ENCODE measurements at places on chromosomes 5 and 9.

- no peak for DNase-seq
Observed at GRCh38 chr9:71928806-71929205, 17.4 kb downstream of the C9orf85 start.

DNA sequence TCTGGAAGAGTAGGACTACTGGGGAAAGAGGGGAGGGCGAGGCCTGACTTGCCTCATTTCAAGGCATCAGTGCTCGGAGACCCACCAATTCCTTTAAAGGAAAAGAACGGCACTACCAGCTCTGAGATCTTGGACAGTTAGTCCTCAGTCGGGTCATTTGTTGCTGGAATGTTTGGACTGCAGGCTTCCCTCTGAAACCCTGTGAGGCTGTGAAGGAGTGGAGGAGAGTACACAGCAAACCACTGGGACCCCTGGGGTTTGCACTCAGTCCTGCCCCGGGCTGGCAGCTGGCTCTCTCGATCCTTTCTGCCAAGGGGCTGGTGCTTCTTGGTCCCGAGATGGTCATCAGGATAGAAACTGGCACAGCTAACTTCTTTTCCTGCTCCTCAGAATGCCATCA, 194.5 kb downstream of the TRIO start:
- no peak for DNase-seq

GRCh38 chr5:123517476-123517875, 5.5 kb downstream of the CSNK1G3 start:
- no peak for DNase-seq

- DNase-seq: no peak
Observed at GRCh38 chr9:35937227-35937626, 20.7 kb downstream of the OR2S2 start.

DNA sequence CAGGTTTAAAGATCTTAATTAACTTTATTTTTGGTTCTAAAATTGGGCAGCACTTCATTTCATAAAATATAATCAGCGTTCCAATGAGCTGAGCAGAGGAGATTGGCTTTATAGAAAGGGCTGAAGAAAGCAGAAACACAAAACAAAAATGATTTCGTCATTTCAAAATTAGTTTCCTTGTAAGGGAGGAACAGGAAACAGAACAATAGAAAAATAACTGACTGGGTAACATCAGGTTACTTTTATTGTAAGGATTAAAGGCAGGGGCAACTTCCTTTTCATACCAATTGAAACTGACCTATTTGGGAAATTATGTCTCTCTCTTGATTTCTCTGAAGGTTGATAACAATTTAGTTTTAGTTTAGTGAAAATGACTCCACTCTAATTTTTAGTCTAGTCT, 157.1 kb downstream of the ATP10B start:
- DNase-seq: no peak

DNA sequence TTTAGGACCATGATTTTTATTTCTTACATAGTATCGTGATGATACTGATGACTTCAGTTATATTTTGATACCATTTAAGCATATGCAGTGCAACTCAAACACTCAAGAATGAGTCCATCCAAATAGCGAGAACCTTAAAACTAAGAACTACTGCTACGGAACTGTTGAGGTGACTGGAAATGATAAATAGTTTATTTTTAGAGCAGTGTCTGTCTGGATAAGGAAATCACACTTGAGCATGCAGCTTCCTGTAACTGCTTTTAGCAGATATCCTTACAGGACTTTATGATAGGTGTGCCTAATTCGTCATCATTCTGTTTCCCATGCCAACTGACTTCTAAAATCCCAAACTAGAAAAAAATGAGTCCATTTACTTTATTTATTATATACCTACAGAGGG, 85.5 kb downstream of the ADGRV1 start:
- no peak for DNase-seq

- peak; percentile 17 for DNase-seq
Observed at GRCh38 chr5:179825655-179826182, 5.0 kb downstream of the SQSTM1 start.

- no peak for DNase-seq
Observed at GRCh38 chr9:2817999-2818803, 25.7 kb downstream of the PUM3 start.

DNA sequence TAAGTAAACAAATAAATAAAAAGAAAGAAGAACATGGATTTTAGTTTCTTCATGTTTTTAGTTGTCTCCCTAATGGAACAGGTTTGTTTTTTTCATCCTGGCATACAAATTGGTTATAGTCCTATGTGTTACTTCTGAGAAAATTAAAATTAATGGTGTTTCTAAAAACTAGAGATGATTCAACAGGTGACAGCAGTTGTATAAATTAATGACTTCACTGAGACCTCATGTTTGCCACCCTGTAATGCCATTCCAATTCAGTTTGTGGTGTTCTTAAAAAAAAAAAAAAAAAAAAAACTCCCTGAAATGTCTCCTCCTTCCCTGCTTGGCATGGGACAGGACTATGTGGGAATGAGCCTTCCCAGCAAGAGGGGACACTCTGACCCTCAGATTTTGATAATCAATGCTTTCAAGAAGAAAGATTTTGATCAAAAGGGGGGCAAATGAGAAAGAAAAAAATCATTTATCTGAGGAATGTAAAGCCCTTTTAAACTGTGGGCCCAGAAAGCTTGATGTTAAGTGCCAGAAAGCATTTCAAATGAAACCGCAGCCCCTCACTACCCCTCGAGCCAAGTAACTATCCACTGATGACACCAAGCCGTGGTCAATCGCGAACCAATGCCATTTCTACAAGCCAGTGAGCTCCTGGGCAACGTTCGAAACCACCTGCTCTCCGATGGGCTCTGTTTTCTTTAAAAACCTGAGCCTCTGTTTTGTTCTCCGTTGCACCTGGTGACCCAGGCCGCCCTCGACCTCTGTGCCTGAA, 941 bp downstream of the EXD3 start:
- DNase-seq: no peak

GRCh38 chr5:169909945-169910344, 70.3 kb downstream of the INSYN2B start:
- peak; percentile 48 for DNase-seq

- DNase-seq: peak; percentile 69
Observed at GRCh38 chr5:1050423-1051365, 42.1 kb downstream of the NKD2 start.

GRCh38 chr5:107949688-107950341, 279.1 kb upstream of the EFNA5 start:
- no peak for DNase-seq

GRCh38 chr5:122371511-122372151, 59.6 kb downstream of the SNCAIP start:
- DNase-seq: no peak

DNA sequence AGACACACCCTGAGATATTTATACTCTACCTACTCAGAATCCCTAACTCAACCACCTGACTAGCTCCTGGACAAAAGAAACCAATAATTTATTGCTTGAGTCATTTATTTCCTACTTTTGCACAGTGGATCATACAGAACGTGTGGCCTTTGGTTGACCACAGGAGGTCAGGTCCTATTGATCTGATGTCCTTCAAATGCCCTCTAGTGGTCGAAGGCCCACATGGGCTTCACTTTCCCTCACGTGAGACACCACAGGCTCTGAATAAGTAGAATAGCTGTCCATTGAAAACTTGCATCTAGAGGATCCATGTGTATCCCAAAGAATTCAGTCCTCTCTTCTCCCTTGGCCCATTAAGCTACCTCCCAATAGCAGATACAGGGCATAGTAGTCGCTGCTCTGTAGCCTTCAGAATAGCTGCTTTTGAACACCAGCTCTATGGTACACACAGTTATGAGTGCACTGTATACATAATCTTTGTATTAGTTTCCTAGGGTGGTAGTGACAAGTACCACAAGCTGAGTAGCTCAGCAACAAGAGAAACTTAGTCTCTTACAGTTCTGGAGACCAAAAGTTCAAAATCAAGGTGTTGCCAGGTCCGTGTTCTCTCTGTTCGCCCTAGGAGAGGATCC, 177.6 kb upstream of the SMARCA2 start:
- DNase-seq: peak; percentile 72

GRCh38 chr5:135342551-135342875, 56.5 kb downstream of the MACROH2A1 start:
- no peak for DNase-seq

DNA sequence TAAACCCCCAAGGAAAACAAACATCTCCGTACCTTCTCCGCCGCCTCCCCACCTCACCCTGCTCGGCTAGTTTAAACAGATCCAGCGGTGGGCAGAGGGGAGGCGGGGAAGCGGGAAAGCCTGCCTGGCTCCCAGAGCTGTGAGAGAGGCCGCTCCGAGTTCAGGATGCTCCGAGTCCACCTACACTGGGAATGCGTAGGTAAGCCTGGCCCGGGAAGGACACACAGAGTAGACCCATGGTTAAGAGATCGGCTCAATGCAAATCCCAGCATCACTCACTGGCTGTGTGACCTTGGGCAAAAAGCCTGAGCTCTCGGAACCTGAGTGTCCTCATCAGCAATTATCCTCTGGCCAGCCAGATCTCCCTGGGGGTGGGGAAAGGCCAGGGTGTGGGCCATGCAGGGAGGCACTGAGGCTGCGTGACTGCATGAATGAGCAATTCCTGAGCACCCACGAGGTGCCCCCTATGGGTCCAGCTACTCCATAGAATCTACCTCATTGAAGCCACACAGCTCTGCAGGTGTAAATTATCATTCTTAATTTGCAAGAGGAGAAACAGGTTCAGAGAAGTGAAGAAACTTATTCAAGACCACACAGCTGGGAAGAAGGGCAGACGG, 30.5 kb upstream of the LMX1B start:
- no peak for DNase-seq

GRCh38 chr9:20043461-20043860, 254.6 kb upstream of the SLC24A2 start:
- DNase-seq: no peak

GRCh38 chr9:83030391-83031107, 32.4 kb downstream of the RASEF start:
- no peak for DNase-seq

DNA sequence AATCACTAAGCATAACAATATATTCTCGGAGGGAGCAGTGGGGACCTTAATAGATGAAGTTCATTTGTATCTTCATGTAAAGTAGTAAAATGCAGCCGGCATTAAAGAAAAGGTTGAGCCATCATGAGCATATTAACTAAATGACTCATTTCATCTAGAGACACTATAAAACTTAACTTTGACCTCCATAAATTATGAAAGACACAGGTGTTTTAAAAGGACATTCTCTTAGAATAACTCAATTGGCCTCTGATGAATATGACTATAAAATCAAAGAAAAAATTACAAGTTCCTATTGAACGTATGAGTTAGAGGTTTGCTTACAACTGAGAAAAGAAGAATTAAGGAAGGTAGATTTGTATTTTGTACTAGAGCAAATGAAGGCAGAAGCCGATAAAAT, 220.3 kb downstream of the SEMA5A start:
- no peak for DNase-seq

DNA sequence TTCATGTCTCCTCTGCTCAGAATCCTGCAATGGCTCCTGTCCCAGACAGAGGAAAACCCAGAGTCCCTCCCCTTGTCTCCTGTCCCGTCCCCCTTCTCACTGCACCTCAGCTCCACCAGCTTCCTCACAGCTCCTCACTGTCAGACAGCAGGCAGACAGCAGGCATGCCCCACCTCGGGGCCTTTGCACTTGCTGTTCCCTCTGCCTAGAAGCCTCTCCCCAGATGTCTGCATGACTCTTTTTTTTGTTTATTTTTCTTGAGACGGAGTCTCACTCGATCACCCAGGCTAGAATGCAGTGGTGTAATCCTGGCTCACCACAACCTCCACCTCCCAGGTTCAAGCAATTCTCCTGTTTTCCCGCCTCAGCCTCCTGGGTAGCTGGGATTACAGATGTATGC, 8.8 kb upstream of the SLC6A7 start:
- no peak for DNase-seq

DNA sequence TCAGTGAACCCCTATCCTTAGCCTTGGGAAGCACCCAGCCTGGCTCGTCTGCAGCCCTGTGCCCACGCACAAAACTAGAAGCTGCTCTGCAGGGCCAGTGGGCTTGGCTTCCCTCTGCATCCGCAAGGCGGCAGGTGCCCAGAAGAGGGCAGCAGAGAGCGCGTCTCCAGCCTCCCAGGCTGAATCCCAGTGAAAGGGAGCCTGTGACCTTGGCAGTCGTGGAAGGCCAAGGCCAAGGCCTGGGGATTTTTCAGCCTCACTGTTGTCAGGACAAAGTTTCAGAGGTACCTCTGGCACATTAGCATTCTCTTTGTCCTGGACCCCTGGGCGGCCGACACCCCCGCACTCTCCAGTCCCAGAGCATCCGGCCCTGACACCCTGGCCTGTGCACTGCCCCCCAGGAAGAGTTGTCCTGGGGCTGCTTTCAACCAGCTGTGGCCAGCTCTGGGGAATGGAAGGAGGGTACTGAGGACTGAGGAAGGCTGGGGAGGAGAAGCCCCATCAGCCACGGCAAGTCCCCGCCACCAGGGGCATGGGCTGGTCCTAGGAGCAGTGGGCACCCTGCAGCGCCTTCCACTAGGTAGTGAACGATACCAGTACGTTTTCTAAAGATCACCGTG, 63.6 kb upstream of the IL17B start:
- DNase-seq: peak; percentile 59

- no peak for DNase-seq
Observed at GRCh38 chr9:90894986-90895687, 93.5 kb downstream of the SYK start.

GRCh38 chr5:43926923-43927322, 323.9 kb downstream of the NNT start:
- no peak for DNase-seq

GRCh38 chr5:133793756-133794465, 174.5 kb downstream of the C5orf15 start:
- DNase-seq: no peak

- no peak for DNase-seq
Observed at GRCh38 chr9:426976-427375, 212.3 kb downstream of the DOCK8 start.

- DNase-seq: no peak
Observed at GRCh38 chr5:111582451-111582850, 70.1 kb upstream of the STARD4 start.

DNA sequence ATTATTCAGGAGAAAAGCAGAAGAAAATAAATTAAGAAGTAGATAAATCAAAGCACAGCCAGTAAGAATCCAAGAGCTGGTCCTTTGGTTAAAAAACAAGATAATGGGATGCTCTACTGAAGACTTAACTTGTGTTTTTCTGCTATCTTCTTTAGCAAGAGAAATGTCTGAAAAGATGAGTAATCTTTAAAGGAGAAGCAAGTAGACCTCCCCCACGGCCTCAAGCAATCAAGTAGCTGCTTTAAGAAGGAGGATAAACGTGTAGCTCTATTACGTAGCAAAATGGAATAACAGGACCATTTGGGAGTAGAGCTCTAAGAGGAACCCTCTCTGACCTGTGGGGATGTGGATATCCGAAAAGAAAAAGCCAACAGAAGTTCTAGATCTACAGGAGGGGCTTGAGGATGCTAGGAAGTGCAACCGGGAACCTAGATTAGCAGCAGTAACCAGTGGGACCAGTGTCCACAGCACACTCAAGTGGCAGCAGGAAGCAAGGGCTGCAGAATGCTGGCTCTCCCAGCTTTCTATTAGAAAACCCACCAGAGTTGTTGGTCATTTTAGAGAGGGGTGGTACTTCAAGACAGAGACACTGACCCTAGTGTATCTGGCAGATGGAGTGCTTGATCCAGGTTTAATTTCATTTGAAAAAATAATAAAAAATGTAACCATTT, 185.4 kb downstream of the GABBR2 start:
- DNase-seq: no peak

- no peak for DNase-seq
Observed at GRCh38 chr9:35748858-35749514, at the start of the genes GBA2 and RGP1. Gene GBA2, minus strand, starts transcription at chr9:35749228. Its CDS starts 524 bp downstream, at chr9:35748704. Gene RGP1, plus strand, starts transcription at chr9:35749287. Its CDS starts 469 bp downstream, at chr9:35749756.

- DNase-seq: no peak
Observed at GRCh38 chr9:21075484-21075883, 2.3 kb downstream of the IFNB1 start.

Data from NCI-H524 (cell line).